ENCODE measurements at places on chromosomes 7 and 10.

DNA sequence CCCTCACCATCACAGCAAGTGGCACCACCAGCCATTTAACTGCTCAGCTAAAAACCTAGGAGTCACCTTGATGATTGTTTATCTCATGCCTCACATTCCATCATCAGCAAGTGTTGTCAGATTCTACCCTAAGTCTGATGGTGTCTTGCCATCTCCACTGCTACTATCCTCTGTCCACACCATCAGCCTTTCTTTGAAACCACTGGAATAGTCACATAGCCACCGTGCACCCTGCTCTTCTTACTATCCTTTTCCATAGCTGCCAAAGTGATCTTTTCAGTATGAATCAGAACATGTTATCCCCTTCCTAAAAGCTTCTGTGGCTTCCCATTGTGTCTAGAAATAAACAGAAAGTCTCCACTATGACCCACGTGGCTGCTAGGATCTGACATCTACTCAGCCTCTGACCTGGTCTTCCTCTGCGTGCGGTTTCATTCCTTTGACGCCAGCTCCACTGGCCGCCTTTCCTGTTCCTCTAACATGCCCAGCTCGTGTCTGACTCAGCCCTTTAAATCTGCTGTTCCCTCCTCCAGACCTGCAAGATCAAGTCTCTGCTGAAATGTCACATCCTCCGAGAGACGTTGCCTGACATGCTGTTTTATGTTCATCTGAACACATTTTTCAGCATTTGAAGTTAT is 16.5 kb upstream of the CHN2 start:
- no peak for DNase-seq

GRCh38 chr10:67923551-67923950 is 39.1 kb downstream of the SIRT1 start:
- DNase-seq, result no peak

DNA sequence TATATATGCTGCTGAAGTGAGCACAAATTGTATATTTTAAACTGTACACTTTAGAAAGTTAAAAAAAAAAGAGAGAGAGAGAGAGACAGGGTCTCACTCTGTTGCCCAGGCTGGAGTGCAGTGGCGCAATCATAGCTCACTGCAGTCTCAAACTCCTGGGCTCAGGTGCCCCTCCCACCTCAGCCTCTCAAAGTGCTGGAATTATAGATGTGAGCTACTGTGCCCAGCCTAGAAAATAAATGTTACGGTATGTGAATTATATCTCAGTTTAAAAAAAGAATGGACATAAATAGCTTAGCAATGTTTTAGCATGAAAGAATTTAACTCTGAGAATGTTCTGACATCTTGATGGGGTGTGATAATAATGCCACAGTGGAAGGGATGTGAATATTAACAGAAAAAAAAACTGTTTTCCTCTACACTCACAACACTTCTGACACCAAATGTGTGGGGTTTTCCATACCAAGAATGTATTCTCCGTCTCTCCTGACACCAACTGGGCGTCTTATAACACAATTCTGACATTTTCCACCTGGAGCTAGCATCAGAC is 162.1 kb downstream of the PLCE1 start:
- no peak for DNase-seq

GRCh38 chr10:4310172-4310571 is 515.8 kb upstream of the AKR1E2 start:
- DNase-seq, result no peak

- DNase-seq, result no peak
These were observed 63.3 kb upstream of the SMNDC1 start for GRCh38 chr10:110368002-110368401.

GRCh38 chr7:114740941-114741340 is 181.0 kb upstream of the MDFIC start:
- no peak for DNase-seq

- no peak for DNase-seq
These were observed 237.1 kb downstream of the COBL start for GRCh38 chr7:51079494-51079893.

- no peak for DNase-seq
These were observed 51.3 kb upstream of the STEAP4 start for GRCh38 chr7:88357781-88358525.

DNA sequence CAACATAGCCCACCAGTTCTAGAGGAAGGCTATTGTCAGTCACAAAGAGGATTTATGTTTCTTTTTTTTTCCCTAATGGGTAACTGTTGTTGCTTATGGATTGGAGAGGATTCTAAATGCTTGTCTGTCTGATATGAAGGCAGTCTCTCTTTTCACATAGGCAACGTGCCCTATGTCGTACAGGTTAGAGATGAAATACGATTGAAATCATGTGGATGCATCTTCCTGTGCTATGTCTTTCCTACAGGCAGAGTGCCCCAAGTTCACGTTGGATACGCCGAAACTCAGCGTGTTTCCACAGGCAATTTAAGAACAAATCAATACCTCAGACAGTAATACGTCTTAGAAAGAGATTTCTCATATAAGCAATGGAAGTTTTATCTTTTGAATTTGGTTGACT is 93.8 kb downstream of the CELF2 start:
- no peak for DNase-seq

- DNase-seq, result no peak
These were observed 27.7 kb downstream of the MMRN2 start for GRCh38 chr10:86929468-86930380.

DNA sequence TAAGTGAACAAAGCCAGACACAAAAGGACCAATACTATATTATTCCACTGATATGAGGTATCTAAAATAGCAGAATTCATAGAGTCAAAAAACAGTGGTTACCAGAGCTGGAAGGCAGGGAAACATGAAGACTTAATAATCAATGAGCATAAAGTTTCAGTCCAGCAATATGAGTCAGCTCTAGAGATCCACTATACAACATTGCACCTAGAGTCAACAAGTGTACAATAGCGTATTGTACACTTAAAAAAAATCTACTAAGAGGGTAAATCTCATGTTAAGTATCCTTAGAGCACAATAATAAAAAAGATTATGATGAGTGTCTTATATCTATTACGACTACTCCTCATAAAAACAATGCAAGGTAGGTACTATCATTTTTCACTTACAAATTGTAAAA is 36.1 kb downstream of the C10orf90 start:
- no peak for DNase-seq

GRCh38 chr10:121818599-121818998 is 109.2 kb downstream of the ATE1 start:
- DNase-seq, result no peak

GRCh38 chr10:30883116-30883515 is 148.5 kb downstream of the ZNF438 start:
- DNase-seq, result no peak

DNA sequence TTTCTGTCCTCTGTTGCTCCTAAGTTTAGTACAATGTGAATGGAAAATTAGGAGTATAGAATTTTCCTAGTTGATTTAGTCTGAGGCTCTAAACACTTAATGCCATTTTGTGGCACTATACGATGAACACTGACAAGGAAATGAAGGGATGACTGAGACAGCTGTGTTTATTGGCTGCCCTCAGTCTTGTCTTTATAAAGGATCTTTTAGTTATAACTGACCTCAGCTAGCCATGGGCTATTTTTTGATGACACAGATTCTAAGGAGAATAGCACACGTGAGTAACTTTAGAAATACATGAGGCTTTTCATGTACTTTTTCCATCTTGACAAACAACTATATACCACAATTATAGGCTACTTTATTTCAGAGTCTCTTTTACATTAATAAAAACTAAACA is 113.7 kb downstream of the PRKG1 start:
- no peak for DNase-seq

GRCh38 chr10:13382703-13383398 is 34.8 kb upstream of the SEPHS1 start:
- no peak for DNase-seq

DNA sequence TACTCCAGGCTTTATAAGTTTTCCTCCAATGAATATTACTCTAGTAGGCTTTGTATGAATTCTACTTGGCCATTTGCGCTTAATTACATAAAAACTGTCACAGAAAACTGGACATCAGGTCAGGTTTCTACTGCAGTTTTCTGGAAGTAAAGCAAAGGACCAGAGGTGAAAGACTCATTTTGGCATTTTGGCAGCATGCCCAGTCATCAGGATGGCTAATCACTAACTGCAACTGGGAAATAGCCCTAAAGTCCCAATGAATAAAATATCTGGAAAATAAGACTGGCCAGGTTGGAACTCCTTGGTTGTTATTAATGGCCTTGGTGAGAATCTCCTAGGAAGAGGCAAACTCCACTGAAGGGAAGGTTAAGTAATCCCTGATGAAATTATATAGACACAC is 75.5 kb downstream of the COPG2 start:
- DNase-seq, result no peak

- no peak for DNase-seq
These were observed 13.5 kb downstream of the CALD1 start for GRCh38 chr7:134792968-134793367.

GRCh38 chr7:91722831-91723230 is 157.7 kb downstream of the MTERF1 start:
- no peak for DNase-seq

DNA sequence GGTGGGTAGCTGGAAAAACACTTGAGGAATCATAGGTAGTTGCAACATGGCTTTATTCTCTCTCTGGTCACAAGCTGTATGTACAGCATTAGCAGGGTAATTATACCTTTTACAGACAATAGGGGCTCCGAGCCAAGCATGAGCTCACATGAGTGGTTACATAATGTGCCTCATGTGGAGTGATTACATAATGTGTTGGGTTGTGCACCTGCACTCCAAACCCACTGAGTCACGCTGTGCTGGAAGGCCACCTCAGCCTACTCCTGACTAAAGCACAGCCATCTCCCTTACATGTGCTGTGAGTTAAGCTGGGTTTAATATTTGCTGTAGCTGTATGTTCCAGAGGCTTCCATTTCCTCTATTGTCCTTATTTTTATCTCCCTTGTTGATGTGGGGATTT is 348.7 kb upstream of the SEMA3C start:
- DNase-seq, result no peak

GRCh38 chr10:21526188-21526859 is 842 bp upstream of the SKIDA1 start:
- no peak for DNase-seq

GRCh38 chr10:867807-868206 is 63.7 kb downstream of the LARP4B start:
- DNase-seq, result no peak

DNA sequence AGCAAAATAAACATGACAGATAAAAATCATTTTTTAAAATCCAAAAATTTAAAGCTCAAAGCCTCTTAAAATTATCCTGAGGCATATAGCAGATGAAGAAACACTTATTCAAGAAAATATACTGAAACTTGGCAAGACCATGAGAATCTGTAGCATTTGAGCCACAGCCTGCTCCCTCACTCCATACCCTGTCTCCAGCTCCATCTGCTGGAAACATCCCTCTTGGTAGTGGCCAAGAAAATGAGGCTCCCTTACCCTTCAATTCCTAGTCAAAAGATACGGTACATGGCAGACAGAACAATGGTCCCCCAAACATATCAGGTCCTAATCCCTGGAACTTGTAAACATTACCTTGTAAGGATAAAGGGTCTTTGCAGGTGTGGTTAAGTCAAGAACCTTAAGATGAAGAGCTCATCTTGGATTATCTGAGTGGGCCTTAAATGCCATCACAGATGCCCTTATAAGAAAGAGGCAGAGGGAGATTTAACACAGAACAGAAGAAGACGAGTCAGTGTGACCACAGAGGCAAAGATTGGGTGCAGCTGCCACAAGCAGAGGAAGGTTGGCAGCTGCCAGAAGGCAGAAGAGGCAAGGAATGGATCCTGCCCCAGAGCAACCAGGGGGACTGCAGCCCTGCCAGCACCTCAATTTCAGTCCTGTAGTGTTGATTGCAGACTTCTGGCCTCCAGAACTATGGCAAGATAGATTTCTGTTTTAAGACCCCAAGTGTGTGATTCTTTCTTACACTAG is 149.4 kb downstream of the ZNF248 start:
- DNase-seq, result no peak

- DNase-seq, result no peak
These were observed 37.6 kb downstream of the DAGLB start for GRCh38 chr7:6409944-6410693.

DNA sequence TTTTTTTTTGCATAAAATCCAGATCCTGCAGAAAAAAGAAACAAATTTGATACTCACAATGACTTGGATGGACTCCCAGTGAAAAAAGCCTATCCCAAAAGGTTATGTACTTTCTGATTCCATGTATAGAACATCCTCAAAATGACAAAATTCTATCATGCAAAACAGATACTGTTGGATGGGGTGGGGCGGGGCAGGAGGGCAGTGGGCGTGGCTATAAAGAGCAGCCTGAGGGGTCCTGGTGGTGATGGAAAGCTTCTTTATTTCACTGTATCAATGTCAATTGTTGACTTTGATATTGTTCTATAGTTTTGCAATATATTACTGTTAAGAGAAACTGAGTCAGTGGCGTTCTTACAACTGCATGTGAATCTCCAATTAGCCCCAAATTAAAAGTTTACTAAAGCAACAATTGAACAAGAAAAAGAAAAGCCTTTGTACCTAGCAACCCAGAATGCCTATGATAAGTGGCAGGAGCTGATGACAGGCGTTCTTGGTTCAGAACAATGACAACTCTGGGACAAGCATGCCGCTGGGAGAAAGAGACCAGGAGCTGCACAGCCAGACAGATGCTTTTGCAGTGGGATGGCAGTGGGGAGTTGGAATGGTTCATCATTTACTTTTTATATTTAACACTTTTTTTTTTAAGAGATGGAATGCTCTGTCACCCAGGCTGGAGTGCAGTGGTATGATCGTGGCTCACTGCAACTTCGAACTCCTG is 101.9 kb downstream of the LHPP start:
- no peak for DNase-seq

DNA sequence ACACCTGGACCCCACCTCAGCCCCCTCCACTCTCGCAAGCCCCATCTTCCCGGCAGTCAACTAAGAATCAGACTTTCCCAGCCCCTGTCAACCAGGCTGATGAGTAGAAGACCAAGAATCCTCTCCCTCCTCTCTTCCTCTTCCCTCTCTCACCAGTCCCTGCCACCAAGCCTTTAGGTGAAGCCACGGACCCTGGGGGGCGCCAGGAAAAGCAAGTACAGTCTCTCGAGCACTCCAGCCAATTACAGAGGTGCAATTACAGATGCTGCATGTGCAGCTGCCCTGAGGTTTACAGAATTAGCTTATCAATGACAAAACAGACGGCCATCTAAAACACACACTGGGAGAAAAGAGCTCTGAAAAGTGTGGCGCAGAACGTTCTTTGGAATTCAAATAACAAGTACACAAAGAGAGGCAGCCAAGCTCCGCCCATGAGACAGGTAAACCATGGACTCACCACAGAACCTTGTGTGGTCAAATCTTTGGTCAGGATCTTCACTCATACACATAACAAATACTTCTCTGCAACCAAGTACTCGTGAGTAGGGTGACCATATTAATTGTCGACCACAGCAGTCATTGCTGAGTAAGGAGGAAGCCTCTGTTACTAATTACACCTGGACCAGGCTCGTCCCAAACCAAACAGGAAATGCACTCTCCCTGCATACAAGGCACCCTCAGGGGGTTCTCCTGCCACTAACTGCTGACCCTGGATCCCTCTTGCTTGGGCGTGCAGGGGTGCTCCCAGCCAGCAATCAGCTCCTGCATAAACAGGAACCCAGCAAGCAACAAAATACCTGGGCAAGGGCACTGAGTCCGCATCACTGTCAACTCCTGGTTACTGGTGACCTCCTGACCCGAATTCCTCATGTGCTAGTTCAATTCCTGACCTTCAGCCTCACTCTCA is 189.2 kb downstream of the FAM107B start:
- DNase-seq, result no peak

GRCh38 chr10:114772496-114773196 is 48.9 kb upstream of the FHIP2A start:
- DNase-seq, result no peak

Measured in activated CD4-positive, CD25-positive, alpha-beta regulatory T cell treated with anti-CD3 and anti-CD28 coated beads, Interleukin-2, amount 50 U/mL, for 16 hours (primary cell).